ENCODE measurements at places on chromosomes 13 and 19.

DNA sequence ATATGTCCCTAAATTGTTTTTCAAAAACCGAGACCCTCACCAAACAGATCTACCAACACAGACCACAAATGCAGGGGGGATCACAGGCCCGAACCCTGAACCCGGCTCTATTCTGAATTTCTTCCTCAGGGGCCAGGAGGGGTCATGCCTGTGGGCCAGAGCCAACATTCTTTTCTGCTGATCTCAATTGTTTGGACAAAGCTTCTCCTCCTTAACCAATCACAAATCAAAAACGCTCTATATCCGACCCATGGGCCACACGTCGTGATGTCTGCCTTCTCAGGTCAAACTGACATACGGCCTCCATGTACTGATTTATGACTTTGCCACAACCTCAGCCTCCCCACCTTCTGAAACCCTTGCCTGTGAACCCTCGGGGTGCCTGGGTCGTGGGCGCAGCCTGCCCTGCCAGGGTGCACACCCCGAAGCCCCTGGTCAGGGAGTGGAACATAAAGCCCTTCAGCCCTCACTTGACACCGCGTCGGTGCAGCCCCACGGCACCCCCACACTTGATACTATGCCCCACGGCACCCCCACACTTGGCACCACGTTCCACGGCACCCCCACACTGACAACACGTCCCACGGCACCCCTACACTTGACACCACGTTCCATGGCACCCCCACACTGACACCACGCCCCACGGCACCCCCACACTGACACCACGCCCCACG lies 58.4 kb upstream of the C13orf46 start:
- H3K36me3 ChIP-seq: no peaks in the 10 kb centered on the region
- DNase-seq: no peak
- H3K27me3 ChIP-seq: no peaks in the 10 kb centered on the region
- H3K4me3 ChIP-seq: no peak overlapping the region

DNA sequence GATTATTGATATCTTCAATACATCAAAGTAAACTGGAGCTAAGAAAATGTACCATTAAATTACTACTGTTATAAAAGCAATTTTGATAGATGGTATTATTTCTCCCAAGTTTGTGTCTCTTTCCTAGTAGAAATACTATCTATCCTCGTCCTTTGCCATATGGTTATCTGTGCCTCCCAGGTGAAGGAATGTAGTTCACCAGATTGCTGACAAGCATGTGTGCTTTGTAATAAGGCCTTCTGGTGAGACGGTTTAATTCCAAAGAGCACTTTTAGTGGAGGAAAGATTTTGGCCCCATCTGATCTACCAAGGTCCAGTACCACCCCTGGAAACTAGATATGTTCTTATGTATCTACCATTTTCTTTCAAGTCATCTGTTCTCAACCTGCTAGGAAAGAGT lies 243.6 kb downstream of the DLEU7 start:
- no peak overlapping the region for H3K4me3 ChIP-seq
- no peak overlapping the region for H3K27ac ChIP-seq
- no peak for DNase-seq
- no peaks in the 10 kb centered on the region for H3K36me3 ChIP-seq

DNA sequence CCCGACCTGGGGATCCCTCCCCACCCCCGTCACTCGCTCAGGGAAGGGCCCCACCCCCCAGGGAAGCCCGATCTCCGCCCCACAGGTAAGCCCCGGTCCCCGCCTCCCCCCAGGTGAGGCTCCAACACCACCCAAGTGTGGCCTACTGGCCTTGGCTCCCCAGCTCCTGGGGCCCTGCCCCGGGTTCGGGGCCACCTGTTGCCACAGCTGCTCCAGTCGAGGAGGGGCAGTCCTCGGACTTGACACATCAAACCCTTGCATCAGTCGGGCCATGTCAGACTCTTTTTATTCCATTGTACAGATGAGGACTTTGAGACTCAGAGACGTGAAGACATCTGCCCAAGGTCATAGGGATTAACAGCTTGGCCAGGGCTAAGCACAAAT lies 512 bp downstream of the CC2D1A start:
- H3K36me3 ChIP-seq: peaks cover 15% of the 10 kb centered on the region
- H3K27me3 ChIP-seq: no peaks in the 10 kb centered on the region
- H3K4me3 ChIP-seq: peak overlapping the region; percentile 78
- DNase-seq: no peak
- H3K4me1 ChIP-seq: peaks cover 11% of the 10 kb centered on the region
- no peak overlapping the region for H3K27ac ChIP-seq

- H3K27ac ChIP-seq: no peak overlapping the region
- no peak overlapping the region for H3K4me3 ChIP-seq
- H3K36me3 ChIP-seq: no peaks in the 10 kb centered on the region
Observed at GRCh38 chr13:45544520-45544919, 71.0 kb downstream of the ERICH6B start.

GRCh38 chr19:41575998-41576397 lies at the start of gene CEACAM21:
TSS of gene CEACAM21 (plus strand) at chr19:41576166. CDS start at chr19:41576275, 109 bp downstream.
- H3K4me1 ChIP-seq: no peaks in the 10 kb centered on the region
- DNase-seq: no peak
- no peaks in the 10 kb centered on the region for H3K27me3 ChIP-seq
- H3K27ac ChIP-seq: no peak within 1 kb of the TSS

GRCh38 chr19:55355213-55355821 lies 798 bp upstream of the COX6B2 start:
- peaks cover 21% of the 10 kb centered on the region for H3K4me1 ChIP-seq
- DNase-seq: no peak
- peak overlapping the region; percentile 53 for H3K27ac ChIP-seq
- H3K4me3 ChIP-seq: peak overlapping the region; percentile 37
- no peaks in the 10 kb centered on the region for H3K36me3 ChIP-seq
- peaks cover 68% of the 10 kb centered on the region for H3K27me3 ChIP-seq

DNA sequence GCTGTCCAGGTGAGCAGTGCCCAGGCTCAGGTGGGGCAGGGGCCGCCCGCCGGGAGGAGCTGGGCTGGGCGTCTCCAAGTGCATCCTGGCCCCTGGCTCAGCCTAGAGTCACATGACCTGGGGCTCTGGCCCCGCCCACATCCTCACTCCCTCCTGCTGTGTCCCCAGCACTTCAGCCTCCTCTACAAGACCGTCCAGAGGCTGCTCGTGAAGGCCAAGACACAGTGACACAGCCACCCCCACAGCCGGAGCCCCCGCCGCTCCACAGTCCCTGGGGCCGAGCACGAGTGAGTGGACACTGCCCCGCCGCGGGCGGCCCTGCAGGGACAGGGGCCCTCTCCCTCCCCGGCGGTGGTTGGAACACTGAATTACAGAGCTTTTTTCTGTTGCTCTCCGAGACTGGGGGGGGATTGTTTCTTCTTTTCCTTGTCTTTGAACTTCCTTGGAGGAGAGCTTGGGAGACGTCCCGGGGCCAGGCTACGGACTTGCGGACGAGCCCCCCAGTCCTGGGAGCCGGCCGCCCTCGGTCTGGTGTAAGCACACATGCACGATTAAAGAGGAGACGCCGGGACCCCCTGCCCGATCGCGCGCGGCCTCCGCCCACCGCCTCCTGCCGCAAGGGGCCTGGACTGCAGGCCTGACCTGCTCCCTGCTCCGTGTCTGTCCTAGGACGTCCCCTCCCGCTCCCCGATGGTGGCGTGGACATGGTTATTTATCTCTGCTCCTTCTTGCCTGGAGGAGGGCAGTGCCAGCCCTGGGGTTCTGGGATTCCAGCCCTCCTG lies 16.8 kb upstream of the CELF5 start:
- DNase-seq: no peak
- peaks cover 2% of the 10 kb centered on the region for H3K36me3 ChIP-seq

- peak; percentile 73 for DNase-seq
- H3K4me1 ChIP-seq: peaks cover 3% of the 10 kb centered on the region
- H3K27ac ChIP-seq: no peak within 1 kb of the TSS
Observed at GRCh38 chr19:7888145-7888825, at the start of gene LRRC8E. TSS of gene LRRC8E (plus strand) at chr19:7888510. CDS start at chr19:7895604, 7,094 bp downstream.

GRCh38 chr13:59247171-59247570 lies 916.6 kb downstream of the DIAPH3 start:
- H3K4me3 ChIP-seq: no peak overlapping the region
- no peaks in the 10 kb centered on the region for H3K27me3 ChIP-seq
- H3K27ac ChIP-seq: no peak overlapping the region
- no peak for DNase-seq

- H3K4me3 ChIP-seq: no peak overlapping the region
- DNase-seq: no peak
- H3K27me3 ChIP-seq: no peaks in the 10 kb centered on the region
- H3K27ac ChIP-seq: no peak overlapping the region
Observed at GRCh38 chr13:22194106-22194805, 523.4 kb downstream of the FGF9 start.

- H3K36me3 ChIP-seq: no peaks in the 10 kb centered on the region
- H3K4me3 ChIP-seq: peak overlapping the region; percentile 95
- H3K4me1 ChIP-seq: peaks cover 27% of the 10 kb centered on the region
- DNase-seq: no peak
- H3K27ac ChIP-seq: peak overlapping the region; percentile 98
Observed at GRCh38 chr19:8321986-8322637, 816 bp downstream of the RPS28 start.

DNA sequence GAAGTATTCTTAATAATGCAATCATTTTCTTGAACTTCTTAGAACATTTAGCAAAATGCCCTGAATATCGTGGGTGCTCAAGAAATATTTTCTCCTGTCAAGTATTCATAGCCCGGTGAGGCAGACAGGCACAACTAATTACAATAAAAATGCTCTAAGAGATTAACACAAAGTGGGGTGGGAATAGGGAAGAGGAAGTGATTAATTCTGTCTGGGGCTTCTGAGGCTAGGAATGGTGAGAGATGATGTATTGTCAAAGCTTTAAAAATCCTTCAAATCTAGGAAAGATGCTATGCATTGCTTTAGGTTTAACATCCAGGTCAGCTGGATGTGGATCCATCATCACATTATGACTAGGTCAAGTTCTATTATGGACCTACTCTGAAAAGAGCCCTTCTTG lies 66.9 kb upstream of the POSTN start:
- H3K27me3 ChIP-seq: no peaks in the 10 kb centered on the region
- no peak overlapping the region for H3K4me3 ChIP-seq
- H3K4me1 ChIP-seq: no peaks in the 10 kb centered on the region
- DNase-seq: no peak
- H3K36me3 ChIP-seq: no peaks in the 10 kb centered on the region

- H3K27ac ChIP-seq: no peak overlapping the region
- no peak for DNase-seq
- no peak overlapping the region for H3K4me3 ChIP-seq
- H3K4me1 ChIP-seq: peaks cover 1% of the 10 kb centered on the region
- H3K36me3 ChIP-seq: peaks cover 3% of the 10 kb centered on the region
- H3K27me3 ChIP-seq: no peaks in the 10 kb centered on the region
Observed at GRCh38 chr19:1156305-1156801, 17.7 kb downstream of the SBNO2 start.

DNA sequence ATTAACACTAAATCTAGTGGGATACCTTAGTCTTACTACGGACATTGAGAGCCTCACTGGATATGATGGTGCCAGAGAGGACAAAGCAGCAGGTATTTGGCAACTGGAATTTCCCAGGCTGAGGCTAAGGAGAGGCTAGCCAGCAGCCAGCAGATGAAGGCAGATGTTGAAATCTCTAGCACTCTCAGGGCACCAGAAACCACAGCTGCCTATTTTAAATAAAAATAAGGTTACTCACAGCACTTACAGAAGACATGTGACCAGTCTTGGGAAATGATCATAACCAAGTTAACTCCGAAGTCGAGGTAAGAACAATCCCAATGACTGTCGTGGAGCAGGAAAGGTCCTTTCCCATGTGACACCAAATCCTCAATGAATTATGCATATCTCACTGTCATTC lies 1726.0 kb downstream of the EFNB2 start:
- no peaks in the 10 kb centered on the region for H3K4me1 ChIP-seq
- H3K27ac ChIP-seq: no peak overlapping the region
- no peaks in the 10 kb centered on the region for H3K27me3 ChIP-seq
- H3K36me3 ChIP-seq: no peaks in the 10 kb centered on the region
- no peak for DNase-seq

- H3K27me3 ChIP-seq: no peaks in the 10 kb centered on the region
- peaks cover 5% of the 10 kb centered on the region for H3K36me3 ChIP-seq
- DNase-seq: no peak
- peaks cover 22% of the 10 kb centered on the region for H3K4me1 ChIP-seq
- H3K4me3 ChIP-seq: peak overlapping the region; percentile 37
Observed at GRCh38 chr19:45254044-45254531, 3.0 kb downstream of the MARK4 start.

DNA sequence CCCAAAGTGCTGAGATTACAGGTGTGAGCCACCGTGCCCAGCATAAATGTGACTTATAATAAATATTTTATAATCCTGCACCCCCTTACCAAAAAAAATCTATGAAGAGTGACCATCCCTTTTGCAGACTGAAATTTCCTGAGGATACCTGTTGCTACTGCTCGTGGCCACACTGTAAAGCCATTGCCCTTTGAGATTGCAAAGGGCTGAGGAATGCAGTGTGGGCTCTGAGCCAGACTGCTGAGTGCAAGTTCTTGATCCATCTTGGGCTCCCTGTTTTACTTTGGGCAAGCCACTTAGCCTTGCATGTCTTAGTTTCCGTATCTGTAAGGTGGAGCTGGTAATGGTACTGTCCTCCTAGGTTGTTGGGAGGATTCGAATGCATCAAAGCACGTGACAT lies 23.4 kb downstream of the SIPA1L3 start:
- peaks cover 39% of the 10 kb centered on the region for H3K4me1 ChIP-seq
- no peak for DNase-seq
- H3K27ac ChIP-seq: no peak overlapping the region
- no peaks in the 10 kb centered on the region for H3K27me3 ChIP-seq
- H3K4me3 ChIP-seq: no peak overlapping the region

GRCh38 chr13:40402931-40403431 lies 263.5 kb downstream of the FOXO1 start:
- H3K27me3 ChIP-seq: no peaks in the 10 kb centered on the region
- no peak for DNase-seq
- peak overlapping the region; percentile 95 for H3K27ac ChIP-seq
- H3K4me3 ChIP-seq: no peak overlapping the region

GRCh38 chr19:38911388-38912001 lies 491 bp downstream of the CCER2 start:
- peaks cover 7% of the 10 kb centered on the region for H3K36me3 ChIP-seq
- no peaks in the 10 kb centered on the region for H3K4me1 ChIP-seq
- H3K4me3 ChIP-seq: no peak overlapping the region
- H3K27ac ChIP-seq: no peak overlapping the region
- H3K27me3 ChIP-seq: no peaks in the 10 kb centered on the region
- DNase-seq: no peak
